ENCODE measurements at places on chromosomes 5 and 9.

DNA sequence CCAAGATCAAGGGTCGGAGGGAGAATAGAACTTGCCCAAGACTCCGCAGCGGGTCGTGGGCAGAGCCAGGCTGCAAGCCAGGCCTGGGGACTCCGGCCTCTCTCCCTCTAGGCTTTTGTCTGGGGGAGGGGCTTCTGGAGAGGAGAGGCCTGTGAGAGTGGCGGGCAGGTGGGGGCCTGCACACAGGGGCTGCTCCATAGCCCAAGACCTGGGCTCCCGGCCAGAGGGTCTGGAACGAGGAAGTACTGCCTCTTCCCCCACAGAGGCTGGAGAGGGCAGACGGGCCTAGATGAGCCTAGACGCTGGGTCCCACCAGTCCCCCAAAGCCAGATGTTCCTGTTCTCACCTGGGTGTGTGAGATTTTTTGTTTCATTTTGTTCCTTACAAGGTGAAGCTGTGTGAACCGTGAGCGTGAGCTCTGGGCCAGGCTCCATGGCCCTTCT lies 5.2 kb upstream of the ST6GALNAC6 start:
- H3K27ac ChIP-seq, result peak overlapping the region; percentile 99
- H3K4me3 ChIP-seq, result peak overlapping the region; percentile 85
- peaks cover 10% of the 10 kb centered on the region for H3K36me3 ChIP-seq

DNA sequence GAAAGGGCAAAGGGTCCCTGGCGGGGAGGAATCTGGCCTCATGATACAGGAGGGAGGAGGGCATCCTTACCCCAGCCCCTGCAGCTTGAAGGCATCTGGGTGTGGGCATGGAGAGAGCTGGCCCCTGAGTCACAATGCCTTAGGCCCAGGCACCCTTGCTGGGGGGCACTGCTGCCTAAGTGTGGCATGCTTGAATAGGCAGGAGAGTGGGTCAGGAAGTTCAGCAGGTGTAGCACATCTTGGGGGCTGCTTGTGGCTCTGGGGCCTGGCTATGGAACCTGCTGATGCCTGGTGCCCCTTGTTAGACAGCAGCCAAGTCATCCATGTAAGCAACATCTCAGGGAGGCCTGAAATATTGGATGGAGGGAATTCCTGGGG lies 63.1 kb downstream of the HSPA4 start:
- no peak for DNase-seq
- no peak overlapping the region for H3K4me3 ChIP-seq
- no peaks in the 10 kb centered on the region for H3K27me3 ChIP-seq
- H3K4me1 ChIP-seq, result peaks cover 71% of the 10 kb centered on the region
- peak overlapping the region; percentile 16 for H3K27ac ChIP-seq
- H3K36me3 ChIP-seq, result no peaks in the 10 kb centered on the region

- no peak for DNase-seq
- peaks cover 30% of the 10 kb centered on the region for H3K4me1 ChIP-seq
- H3K27me3 ChIP-seq, result no peaks in the 10 kb centered on the region
- peak overlapping the region; percentile 22 for H3K27ac ChIP-seq
- peaks cover 15% of the 10 kb centered on the region for H3K36me3 ChIP-seq
Observed at GRCh38 chr9:131982671-131983239, 96.9 kb downstream of the MED27 start.

DNA sequence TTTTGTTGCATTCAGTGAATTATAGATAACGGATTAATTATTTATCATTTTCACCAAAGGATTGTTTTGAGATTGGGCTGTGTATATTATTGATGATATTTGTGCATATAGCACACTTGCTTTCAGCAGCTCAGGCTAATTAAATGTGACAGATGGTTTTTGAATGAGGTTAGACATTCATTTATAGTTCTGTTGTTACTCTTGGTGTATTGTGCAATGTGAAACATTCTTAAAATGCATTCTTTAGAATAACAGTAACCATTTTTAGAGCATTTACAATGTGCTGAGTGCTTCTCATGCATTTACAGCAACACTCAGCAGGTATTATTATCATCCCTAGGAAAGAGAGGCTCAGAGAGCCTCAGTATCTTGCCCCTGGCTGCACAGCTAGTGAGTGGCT lies 23.8 kb downstream of the NANS start:
- no peak overlapping the region for H3K27ac ChIP-seq
- no peak overlapping the region for H3K4me3 ChIP-seq
- H3K36me3 ChIP-seq, result peaks cover 44% of the 10 kb centered on the region
- DNase-seq, result no peak
- H3K27me3 ChIP-seq, result no peaks in the 10 kb centered on the region

DNA sequence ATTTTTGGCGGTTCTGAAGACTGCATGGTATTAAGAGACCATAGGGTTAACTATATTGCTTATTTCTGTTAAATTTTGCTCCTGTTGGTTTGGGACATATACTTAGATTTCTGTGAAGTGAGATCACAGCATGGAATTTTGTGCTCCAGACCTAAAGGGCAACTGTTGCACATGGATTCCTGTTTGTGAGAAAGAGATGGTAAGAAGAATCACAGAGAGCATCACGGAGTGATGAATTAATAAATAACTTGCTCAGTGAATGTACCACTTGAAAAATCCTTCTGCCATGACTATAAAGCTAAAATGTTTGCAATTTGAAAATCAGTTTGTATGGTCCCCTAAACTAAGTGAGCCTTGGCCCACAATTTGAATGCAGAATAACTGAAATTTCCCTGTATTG lies 4.5 kb downstream of the PSAT1 start:
- peaks cover 10% of the 10 kb centered on the region for H3K36me3 ChIP-seq
- no peak overlapping the region for H3K27ac ChIP-seq
- peaks cover 13% of the 10 kb centered on the region for H3K4me1 ChIP-seq
- DNase-seq, result no peak
- H3K4me3 ChIP-seq, result no peak overlapping the region
- H3K27me3 ChIP-seq, result peaks cover 14% of the 10 kb centered on the region

- H3K36me3 ChIP-seq, result no peaks in the 10 kb centered on the region
- peak overlapping the region; percentile 50 for H3K4me3 ChIP-seq
- no peak overlapping the region for H3K27ac ChIP-seq
- peaks cover 3% of the 10 kb centered on the region for H3K4me1 ChIP-seq
- DNase-seq, result no peak
Observed at GRCh38 chr9:129351642-129352145, 173.6 kb upstream of the IER5L start.

- no peaks in the 10 kb centered on the region for H3K4me1 ChIP-seq
- no peak for DNase-seq
- H3K36me3 ChIP-seq, result no peaks in the 10 kb centered on the region
- H3K27me3 ChIP-seq, result no peaks in the 10 kb centered on the region
Observed at GRCh38 chr9:134602547-134603362, 38.8 kb upstream of the COL5A1 start.

DNA sequence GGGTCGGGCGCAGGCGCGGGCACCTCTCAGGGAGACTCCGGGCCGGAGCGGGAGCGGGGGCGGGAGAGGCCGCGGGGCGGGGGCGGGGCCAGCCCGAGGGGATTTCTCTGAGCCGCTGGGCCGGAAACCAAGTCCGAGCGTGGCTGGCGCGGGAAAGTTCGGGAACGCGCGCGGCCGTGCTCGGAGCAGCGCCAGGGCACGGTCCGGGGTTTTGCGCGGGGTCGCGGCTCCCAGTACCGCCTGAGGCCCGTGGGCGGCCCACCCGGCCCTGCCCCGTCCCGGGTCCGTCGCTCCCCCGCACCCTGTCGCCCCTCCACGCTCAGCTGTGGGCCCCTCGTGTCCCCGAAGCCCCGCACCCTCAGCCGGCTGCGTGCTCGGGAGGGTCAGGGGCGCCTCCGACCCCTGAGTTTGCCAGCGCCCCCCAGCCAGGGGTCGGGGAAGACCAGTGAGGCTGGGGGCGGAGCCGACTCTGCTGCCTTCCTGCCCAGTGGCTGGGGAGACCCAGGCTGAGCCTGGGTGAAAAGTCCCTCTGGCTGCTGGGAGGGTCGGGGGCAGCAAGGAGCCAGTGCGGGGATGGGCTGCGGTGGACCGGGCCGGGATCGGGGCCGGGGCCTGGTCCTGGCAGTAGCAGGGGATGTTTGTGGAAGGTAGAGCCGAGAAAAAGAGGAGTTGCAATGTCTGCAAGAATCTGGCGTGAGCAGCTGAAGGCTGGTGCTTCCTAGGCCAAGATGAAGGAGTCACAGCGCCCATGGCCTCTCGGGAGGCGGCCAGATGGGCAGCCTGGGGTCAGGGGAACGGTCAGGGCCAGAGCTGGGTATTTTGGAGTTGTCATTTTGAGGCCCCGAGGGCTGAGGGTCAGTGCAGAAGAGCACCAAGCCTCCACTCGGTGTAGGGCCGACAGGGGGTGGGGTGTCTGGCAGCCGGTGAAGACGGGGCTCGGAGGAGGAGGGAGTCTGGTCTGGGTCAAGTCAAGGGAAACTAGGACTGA lies 588 bp downstream of the TRAF2 start:
- H3K36me3 ChIP-seq, result peaks cover 10% of the 10 kb centered on the region
- no peaks in the 10 kb centered on the region for H3K27me3 ChIP-seq
- H3K4me1 ChIP-seq, result peaks cover 46% of the 10 kb centered on the region
- H3K4me3 ChIP-seq, result peak overlapping the region; percentile 91
- peak overlapping the region; percentile 92 for H3K27ac ChIP-seq

DNA sequence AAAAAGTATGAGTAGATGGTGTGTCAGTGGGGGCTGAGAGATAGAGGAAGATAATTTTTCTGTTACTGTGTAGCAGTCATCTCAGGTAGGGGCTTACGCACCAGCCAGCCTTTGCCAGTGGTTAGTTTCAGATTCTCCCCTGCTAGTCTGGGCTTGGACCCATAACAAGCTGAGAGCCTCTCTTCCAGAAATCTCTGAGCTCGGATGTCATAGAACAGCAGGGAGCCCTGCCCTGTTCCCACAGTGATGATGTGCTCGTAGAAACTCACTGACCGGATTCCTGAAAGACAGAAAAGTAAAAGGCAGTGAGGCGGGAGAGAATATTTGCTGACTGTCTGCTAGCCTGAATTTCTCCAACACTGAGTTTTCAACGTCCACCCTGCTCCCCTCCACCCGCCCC lies 37.2 kb downstream of the DCAF12 start:
- H3K27me3 ChIP-seq, result peaks cover 78% of the 10 kb centered on the region
- H3K4me3 ChIP-seq, result no peak overlapping the region
- H3K4me1 ChIP-seq, result peaks cover 2% of the 10 kb centered on the region
- no peak for DNase-seq
- peaks cover 41% of the 10 kb centered on the region for H3K36me3 ChIP-seq
- H3K27ac ChIP-seq, result no peak overlapping the region

DNA sequence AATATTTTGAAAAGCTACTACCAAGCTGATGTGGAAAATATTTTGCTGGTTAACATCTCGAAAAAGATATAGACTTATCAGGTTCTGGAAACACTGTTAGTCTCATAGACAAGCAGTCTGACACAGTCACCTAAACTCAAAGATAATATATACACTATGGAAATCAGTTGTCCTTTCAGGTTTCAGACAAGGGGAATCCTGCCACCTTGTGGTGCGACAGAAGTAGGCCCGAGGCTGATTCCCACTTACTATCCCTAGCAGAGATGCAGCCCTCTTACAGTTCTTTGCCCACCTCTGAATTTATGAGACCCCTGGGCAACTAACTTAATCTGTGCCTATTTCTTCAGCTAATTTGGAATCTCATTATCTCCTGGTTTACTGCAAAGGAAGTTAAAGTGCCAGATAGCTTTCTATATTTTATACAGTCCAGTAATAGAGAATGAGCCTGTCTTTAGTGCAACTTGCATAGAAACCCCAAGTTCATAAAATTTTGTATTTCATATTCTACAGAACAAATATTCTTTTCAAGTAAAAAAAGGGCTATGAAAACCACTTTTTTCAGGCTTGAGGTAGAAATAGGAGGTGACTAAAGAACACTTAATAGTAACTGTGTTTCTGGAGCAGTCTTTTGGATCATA lies 16.9 kb downstream of the RAD1 start:
- H3K4me1 ChIP-seq, result no peaks in the 10 kb centered on the region
- H3K36me3 ChIP-seq, result peaks cover 5% of the 10 kb centered on the region
- DNase-seq, result peak; percentile 28
- no peak overlapping the region for H3K27ac ChIP-seq
- H3K27me3 ChIP-seq, result no peaks in the 10 kb centered on the region

DNA sequence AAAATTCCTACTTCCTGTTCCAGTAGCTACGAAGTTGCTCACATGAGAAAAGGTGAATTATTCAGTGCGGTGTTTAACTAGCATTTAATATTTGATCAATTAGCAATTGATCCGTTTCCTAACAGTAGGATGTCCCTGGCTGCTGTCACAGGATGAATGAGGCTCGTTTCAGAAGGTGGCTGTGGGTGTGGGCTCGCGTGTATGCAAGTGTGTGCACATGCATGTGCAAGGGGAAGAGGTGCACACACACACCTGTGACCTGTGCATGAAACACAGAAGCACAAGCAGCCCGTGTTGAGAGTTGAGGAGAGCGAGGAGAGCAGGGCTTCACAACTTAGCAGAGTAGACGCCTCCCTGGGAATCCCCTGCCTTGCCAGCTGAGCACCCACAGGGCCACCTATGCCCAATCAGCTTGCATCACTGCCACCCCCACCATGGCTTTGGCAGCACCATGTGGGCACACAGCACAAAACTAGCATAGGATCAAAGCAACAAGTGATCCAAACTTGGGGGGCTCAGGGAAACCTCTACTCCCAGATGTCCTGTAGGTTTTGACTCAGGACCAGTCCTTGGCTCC lies 107.2 kb downstream of the C5orf15 start:
- H3K36me3 ChIP-seq, result no peaks in the 10 kb centered on the region
- no peak overlapping the region for H3K4me3 ChIP-seq
- no peaks in the 10 kb centered on the region for H3K27me3 ChIP-seq
- no peak overlapping the region for H3K27ac ChIP-seq
- peaks cover 27% of the 10 kb centered on the region for H3K4me1 ChIP-seq

DNA sequence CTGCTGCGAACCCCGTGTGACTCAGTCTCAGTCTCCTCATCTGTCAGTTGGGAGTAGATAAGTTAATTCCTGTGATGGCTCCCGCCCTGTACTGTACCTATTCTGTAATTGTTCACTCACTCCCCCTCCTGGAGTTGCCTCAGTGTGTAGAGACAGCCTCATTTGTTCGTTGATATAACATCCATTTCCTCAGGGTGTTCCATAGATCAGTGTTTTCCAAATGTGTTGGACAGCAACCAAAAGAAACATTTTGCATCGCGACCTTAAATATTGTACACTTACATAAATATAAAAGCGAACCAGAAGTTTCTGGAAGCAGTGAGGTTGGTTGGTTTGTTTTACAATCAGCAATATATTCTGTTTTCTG lies 698 bp downstream of the NFX1 start:
- no peaks in the 10 kb centered on the region for H3K27me3 ChIP-seq
- peak overlapping the region; percentile 99 for H3K4me3 ChIP-seq
- H3K4me1 ChIP-seq, result peaks cover 57% of the 10 kb centered on the region
- peaks cover 44% of the 10 kb centered on the region for H3K36me3 ChIP-seq
- H3K27ac ChIP-seq, result peak overlapping the region; percentile 100

- H3K36me3 ChIP-seq, result peaks cover 14% of the 10 kb centered on the region
- DNase-seq, result no peak
- H3K4me1 ChIP-seq, result peaks cover 15% of the 10 kb centered on the region
- no peaks in the 10 kb centered on the region for H3K27me3 ChIP-seq
Observed at GRCh38 chr9:84003246-84003645, 22.6 kb downstream of the RMI1 start.

- no peak overlapping the region for H3K4me3 ChIP-seq
- no peaks in the 10 kb centered on the region for H3K4me1 ChIP-seq
- no peaks in the 10 kb centered on the region for H3K27me3 ChIP-seq
- no peak overlapping the region for H3K27ac ChIP-seq
- H3K36me3 ChIP-seq, result no peaks in the 10 kb centered on the region
Observed at GRCh38 chr9:134600371-134600770, 41.2 kb upstream of the COL5A1 start.

All from stimulated activated naive B cell treated with anti-CD40 and anti-IgM and Interleukin-4, amounts not matched to agents 10 μg/mL and 1 μg/mL and 100 μg/mL, for 72 hours (primary cell).